Stimulated activated CD8-positive, alpha-beta memory T cell treated with anti-CD3 and anti-CD28 coated beads, Interleukin-4, amount 100 ng/mL, for 1 hour (primary cell): ENCODE measurements at places on chromosomes 4 and X.

- DNase-seq: no peak
Observed at GRCh38 chr4:100430451-100430850, 87.4 kb downstream of the EMCN start.

GRCh38 chr4:8473198-8473919, 32.8 kb downstream of the TRMT44 start:
- no peak for DNase-seq

DNA sequence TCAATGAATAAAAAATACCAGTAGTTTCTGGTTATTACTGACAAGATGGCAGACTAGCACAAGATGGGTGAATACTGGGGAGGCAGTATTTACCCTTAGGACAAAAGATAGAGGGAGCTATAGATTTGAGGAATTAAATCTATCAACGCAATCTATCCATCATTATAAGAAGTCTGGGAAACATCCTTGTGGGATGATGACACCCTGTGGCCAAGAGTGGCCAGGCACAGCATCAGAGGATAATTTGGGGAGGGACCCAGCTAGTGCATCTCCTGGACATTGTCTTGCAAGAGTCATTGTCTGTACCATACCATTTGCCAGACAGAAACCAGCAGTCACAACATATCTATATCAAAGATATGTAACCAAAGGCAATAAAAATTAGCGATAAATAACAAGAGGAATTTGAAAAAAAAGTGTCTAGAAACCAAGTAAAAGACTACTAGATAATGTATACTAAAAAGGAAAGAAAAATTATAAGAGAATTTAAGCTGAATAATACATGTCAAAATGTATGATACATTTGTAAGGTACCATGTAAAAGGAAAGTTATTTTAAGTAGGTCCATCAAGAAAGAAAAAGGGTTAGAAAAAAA, 22.9 kb downstream of the KCTD8 start:
- no peak for DNase-seq

- no peak for DNase-seq
Observed at GRCh38 chrX:77293331-77293995, 153.7 kb upstream of the FGF16 start.

DNA sequence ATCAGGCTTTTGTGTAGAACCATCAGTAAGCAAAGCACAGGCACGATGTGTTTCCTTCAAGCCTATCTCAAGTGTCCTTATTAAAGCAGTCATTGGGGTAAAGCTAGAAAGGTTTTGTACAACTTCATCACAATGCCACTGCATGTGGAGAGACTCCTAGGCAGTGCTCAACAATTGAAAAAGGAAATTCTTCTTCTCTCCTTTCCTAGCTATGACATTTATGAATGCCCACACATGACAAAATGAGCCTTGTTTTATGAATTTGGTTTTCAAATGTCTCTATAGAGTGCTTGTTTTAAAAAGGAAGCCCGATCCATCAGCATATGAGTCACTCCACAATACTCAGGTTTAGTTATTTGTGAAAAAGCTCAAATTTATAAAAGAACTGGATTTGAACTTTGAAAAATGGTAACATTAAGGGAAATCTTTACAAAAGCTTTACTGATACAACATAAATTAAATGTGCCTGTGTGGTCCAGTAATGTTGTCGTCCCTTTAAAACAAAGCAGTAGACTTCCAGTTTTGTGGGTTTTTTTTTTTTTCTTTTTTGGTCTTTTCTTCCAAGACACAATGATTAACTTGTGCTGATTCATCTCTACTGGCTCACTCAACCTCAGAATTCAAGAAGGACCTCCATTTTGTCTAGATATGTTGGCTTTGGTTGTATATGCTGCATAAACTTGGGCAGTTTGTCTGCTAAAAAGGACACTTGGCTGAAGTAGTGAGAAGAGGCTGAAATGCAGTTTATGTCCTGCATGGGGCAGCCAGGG, 273.8 kb downstream of the GASK1B start:
- DNase-seq: no peak

- no peak for DNase-seq
Observed at GRCh38 chr4:4182835-4183568, 43.7 kb downstream of the OTOP1 start.

DNA sequence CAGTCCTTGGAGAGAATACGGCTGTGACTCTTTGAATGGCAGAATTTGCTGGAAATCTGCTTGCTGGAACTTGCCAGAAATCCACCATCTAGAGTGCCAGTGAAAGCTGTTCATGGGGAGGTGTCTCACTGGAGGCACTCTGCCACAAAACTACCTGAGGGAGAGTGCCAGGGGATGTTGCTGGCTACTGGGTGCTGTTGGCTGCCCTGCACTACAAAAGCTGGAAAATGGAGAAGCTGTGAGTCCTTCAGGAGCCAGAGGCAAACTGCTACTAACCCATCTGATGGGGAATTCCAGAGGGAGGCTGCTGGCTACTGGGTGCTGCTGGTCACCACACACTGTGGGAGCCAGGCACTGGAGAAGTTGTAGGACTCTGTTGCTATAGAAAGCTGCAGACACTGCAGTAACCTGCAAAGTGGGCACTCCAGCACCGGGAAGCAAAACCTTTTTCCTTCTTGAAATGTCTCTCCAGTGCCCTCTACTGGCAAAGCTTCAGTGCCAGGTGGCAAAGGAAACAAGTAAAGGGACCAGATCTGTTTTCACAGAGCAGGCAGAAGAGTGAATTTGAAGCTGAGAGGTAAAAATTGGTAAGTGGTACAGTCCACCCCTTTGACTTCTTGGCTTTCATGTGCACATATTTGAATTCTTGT, 47.8 kb upstream of the HSD17B10 start:
- peak; percentile 5 for DNase-seq

GRCh38 chrX:70253377-70254062, 6.5 kb downstream of the P2RY4 start:
- no peak for DNase-seq

DNA sequence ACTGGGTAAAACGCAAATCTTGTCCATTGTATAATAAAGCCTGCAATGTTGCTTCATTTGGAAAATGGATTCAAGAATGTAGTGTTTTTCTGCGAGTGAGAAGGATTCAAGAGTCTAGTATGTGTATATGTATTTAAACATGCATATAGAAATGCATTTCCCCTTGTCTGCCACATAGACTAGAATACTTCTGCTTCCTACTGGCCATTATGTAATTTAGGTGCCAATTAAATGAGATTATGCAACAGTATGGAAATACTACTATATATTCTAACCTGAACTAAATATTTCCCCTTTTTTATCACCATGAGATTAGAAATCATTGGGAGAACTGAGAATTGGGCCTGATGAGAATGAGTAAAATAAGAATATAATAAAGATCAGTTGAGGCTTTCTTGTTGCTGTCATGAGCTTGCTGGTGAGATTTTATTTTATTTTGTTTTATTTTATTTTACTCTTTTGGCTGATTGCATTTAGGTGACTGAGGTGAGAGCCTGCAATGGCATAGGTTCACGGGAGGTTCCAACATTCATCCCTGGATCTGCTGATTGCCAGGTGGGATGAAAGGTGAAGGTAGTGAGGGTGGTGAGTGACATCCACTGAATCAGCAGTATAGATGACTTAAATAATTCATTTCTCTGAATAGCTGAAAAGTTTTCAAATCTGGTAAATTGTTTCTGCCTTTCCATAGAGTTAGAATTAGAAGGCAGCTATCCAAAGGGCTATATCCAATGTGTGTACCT, 95.6 kb upstream of the SLC4A4 start:
- no peak for DNase-seq

GRCh38 chr4:70992391-70992881, 1.0 kb upstream of the DCK start:
- no peak for DNase-seq

DNA sequence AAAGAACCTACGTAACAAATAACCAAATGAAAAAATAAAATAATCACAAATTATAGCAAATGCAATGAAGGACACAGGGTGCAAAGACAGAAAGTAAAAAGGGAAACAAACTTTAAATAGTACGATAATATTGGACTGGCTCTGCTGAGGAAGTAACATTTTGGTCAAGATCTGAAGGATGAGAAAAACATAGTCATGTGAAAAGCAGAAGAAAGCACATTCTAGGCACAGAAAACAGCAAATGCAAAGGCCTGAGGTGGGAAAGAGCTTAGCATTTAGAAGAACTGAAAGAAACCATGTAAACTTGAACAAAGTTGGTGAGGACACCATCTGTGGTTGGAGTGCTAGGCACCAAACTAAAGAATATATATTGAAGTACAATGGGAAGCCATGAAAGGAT, 111.2 kb downstream of the PPP3CA start:
- no peak for DNase-seq

GRCh38 chr4:17599826-17600225, 14.6 kb upstream of the MED28 start:
- DNase-seq: no peak

GRCh38 chrX:79259073-79259689, 108.0 kb downstream of the ITM2A start:
- DNase-seq: peak; percentile 5
